COR-L47 (cell line): ENCODE measurements at places on chromosomes 11 and 22.
A peak's percentile ranks its signal among the peaks of the same experiment; 100 is the strongest.

DNA sequence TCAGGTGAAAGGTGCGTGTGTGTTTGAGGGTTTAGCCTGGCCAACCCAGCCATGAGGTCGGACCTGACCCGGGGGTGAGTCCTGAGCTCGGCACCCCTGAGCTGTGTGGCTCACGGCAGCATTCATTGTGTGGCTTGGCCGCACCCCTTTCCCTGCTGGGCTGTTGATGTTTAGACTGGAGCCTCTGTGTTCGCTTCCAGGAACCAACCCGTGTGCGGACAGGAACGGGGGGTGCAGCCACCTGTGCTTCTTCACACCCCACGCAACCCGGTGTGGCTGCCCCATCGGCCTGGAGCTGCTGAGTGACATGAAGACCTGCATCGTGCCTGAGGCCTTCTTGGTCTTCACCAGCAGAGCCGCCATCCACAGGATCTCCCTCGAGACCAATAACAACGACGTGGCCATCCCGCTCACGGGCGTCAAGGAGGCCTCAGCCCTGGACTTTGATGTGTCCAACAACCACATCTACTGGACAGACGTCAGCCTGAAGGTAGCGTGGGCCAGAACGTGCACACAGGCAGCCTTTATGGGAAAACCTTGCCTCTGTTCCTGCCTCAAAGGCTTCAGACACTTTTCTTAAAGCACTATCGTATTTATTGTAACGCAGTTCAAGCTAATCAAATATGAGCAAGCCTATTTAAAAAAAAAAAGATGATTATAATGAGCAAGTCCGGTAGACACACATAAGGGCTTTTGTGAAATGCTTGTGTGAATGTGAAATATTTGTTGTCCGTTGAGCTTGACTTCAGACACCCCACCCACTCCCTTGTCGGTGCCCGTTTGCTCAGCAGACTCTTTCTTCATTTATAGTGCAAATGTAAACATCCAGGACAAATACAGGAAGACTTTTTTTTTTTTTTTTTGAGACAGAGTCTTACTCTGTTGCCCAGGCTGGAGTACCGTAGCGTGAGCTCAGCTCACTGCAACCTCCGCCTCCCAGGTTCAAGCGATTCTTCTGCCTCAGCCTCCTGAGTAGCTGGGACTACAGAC lies 53.9 kb upstream of the PPP6R3 start:
- DNase-seq, result no peak

GRCh38 chr11:117826190-117826570 lies 1.6 kb upstream of the FXYD2 start:
- no peak for DNase-seq

GRCh38 chr22:43782448-43782847 lies 29.7 kb downstream of the EFCAB6 start:
- DNase-seq, result no peak

DNA sequence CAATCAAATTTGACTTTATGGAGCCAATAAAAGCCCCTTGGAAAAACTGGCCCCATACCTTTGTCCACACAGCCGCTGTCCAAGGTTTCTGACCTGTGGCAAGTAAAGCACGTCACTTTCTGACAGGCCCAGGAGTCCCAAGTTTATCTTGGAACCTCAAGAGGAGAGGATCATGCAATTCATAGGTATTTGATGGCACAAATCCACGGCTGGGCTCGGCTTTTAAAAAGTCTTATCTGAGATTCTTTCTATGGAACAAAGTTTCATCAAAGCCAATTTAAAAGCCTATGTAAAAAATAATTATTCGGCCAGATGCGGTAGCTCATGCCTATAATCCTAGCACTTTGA lies 13.6 kb downstream of the TMEM138 start:
- no peak for DNase-seq

DNA sequence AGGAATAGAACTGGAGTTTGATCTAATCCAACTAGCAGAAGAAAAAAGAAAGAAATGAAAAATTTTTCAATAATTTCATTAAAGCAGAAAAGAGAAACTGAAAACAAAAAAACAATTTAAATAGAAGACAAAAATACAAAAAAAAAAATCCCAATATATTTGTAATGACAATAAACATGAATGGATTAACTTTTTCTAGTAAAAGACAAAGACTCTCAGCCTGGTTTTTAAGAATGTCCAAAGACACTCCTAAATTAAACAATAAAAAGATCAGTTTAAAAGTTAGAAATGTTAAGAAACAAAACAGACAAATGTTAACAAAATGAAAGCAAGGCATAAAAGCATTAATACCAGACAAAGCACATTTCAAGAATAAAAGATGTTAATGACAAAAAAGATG lies 50.3 kb upstream of the ME3 start:
- DNase-seq, result no peak

DNA sequence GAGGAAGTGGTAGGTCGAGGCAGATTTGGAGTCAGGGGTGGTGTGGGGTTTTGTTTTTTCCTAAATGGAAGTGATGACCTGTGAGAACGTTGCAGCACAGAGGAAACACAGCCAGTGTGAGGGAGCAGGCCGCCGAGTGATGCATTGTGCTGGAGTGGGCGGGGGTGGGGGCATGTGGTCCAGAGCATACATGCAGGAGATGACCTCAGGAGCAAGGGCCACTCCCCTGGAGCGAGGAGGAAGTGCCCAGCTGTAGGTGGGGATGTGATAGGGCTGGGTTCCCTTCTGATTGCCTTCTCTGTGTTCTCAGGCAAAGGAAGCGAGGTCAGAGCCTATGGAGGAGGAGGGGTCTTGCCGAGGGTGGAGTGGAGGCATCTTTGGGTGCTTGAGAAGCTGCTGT lies 81.4 kb downstream of the PPP6R3 start:
- no peak for DNase-seq

DNA sequence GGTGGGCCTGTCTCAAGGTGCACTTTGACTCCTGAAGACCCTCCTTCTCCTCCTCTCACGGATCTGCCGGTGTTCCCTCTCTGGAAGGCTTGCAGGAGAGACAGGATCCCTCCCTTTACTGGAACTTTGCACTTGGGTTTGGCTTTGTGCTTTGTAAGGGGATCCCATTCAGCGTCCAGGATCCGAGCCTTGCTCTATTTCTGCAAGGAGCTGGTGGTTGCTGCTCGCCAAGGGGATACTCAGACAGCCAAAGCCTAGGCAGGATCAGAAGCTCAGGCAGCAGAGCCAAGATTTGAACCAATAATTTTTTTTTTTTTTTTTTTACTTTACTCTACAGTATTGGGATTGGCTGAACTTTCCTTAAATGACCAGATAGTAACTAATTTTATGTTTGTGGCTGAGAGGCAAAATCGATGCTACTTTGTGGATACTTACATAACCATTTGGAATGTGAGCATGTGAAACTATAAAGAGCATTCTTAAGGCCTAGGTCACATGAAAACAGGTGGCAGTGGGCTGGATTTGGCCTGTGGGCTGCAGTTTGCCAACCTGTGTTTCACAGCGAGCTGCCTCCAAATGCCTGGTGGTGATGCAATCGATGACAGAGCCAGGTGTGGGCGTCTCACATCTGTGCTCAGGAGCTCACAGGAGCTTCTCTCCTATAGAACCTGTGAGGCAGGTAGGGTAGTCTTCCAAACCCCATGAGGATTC lies 25.2 kb downstream of the BCR start:
- no peak for DNase-seq

DNA sequence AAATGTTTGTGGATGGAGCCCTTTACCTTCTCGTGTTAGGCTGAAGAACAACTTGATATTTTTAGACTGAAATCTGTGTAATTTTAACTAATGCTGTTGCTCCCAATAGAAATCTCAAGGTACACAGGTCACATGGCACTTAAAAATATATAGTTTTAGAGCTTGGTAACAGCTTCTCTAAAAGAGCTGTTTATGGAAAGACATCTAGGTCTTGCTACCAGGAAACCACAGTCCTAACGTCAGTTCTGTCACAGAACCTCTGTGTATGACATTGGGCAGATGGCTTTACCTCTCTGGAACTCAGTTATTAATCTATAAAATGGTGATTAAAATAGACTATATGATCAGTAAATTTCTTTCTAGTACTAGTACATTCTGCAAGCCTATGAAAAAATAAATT lies 35.4 kb downstream of the PAK1 start:
- DNase-seq, result no peak

DNA sequence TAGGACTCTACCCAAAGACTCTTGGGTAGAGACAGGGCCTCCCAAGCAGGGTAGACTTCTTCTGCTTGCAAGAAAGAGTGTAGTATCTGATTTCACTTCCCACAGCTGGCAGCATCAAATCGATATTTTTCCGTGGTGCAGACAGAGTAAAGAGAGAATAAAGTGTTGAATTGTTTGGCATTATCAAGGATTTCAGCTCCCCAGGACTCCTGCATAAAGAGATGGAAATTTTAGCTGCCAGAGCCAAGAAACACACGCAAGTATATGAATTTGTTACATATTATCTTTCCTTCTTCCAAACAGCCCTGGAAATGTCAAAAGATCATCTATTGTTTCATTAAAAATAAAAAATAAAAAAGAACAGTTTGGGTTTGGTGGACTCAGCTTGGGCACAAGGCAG lies 136.8 kb downstream of the PKNOX2 start:
- DNase-seq, result no peak

DNA sequence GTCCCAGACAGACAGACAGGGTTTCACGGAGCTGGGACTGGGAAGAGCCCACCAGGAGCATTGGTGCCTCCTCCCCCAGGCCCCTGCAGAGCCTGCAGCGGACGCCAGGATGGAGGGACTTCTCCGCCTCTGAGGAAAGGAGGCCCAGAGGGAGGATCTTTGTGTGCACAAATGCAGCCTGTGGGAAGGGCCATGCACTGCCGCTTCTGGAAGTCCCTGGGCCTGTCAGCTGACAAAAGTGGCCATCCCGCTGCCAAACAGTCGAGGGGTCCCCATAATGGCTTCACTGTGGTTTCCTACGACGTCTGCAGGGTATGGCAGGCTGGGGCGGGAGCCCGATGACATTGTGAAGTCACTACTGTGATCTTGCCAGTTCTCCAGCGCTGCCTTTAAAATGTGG lies 73.8 kb downstream of the TP53I11 start:
- DNase-seq, result no peak

GRCh38 chr22:47797342-47797945 lies 1035.0 kb downstream of the TBC1D22A start:
- DNase-seq, result no peak

- no peak for DNase-seq
Measured at GRCh38 chr22:32800994-32801536, 440 bp upstream of the TIMP3 start.

DNA sequence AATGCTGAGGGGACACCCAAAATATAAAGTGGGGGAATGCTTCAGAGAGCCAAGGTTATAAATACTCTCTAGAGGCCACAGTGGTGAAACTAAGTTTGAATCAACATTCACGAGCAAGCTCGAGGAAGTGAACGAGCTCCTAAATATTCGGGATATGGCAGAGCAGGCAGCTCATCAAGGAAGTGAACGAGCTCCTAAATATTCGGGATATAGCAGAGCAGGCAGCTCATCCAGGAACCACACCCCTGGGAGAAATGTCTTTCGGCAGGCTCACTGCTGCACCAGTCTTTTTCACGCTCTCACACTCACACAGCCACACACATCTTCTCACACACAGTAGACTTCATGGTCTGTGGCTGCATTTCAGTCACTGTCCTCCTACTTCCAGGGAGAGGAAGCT lies 787.5 kb downstream of the OPCML start:
- no peak for DNase-seq

DNA sequence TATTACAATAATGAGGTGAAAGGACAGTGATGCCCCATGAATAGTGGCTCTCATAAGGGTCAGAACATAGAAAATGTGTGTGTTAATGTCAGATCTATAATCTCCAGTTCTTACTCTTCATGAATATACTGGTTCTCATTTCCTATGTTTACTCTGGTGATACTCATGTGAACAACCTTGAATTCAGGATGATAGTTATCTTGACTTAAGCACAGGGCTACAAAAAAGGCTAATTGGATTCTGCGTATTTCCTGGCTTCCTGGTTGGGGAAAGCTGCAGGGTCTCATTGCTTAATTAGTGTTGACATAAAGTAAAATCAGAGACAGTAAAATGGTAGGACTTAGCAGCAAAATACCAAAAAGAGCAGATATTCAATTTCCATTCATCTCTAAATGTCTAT lies 1316.8 kb upstream of the RAG2 start:
- DNase-seq, result no peak

DNA sequence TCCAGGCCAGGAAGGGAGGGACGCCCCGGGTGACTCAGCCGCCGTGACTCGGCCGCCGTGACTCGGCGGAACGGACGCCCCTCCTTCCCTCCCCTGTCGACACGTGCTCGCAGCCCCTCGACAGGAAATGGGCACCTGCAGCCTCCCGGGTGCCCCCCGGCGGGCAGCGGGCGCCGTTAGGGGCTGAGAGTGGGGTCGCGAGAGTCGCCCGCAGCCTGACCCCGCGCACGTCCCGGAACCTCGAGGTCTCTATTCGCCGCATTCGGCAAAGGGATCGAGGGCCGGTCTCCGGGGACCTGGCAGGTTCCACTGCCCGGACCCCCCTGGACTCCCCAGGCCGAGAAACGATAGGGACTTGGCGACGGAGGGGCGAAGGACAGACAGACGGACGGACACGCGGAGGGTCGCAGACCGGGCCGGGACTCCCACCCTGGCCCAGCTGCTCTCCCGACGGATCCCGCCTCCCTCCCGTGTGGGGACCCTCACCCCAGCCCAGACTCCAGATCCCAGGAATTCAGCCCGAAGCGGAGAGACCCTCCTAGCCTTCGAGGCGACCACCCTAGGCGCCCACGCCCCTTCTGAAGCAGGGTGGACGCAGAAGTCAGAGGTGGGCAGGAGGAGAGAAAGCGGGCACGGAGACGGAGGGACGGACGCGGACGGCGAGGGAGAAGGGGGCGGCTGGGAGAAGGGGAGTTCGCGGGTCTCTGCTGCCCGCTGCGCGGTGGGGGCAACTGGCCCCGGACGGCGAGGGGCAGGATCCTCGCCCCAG lies 648 bp downstream of the FOSL1 start:
- DNase-seq, result no peak

GRCh38 chr11:125300791-125301218 lies 136.3 kb downstream of the PKNOX2 start:
- DNase-seq, result no peak

GRCh38 chr11:110501428-110501827 lies 71.7 kb downstream of the FDX1 start:
- DNase-seq, result no peak

- DNase-seq, result no peak
Measured at GRCh38 chr11:71180694-71181470, 71.5 kb downstream of the SHANK2 start.

DNA sequence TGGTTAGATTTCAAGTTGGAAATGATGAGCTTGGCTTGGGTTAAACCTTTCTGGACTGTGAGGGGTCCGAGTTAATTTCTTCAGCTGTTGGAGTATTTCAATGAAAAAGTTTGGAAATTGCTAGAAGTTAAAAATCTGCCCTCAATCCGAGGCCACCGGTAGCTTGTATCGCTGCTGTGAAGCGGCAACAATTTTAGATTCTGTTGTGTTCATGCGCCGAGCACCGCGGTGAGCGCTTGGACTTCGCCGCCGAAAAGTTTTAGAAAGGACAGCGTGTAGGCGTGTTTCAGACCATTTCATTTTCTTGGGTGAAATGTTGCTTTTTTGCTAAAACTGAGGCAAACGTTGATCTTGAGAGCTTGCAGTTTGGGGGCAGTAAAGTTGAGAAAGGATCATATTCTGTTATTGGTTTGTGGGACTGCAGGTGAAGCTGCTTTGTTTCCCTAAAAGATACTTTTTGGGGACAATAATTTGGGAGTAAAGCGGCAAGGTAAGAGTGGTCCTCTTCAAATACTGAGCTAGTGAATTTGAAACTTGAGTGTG lies 928 bp downstream of the FBXO7 start:
- DNase-seq, result peak; percentile 5
